ENCODE measurements at places on chromosomes 13 and 19.
A peak's percentile ranks its signal among the peaks of the same experiment; 100 is the strongest.

DNA sequence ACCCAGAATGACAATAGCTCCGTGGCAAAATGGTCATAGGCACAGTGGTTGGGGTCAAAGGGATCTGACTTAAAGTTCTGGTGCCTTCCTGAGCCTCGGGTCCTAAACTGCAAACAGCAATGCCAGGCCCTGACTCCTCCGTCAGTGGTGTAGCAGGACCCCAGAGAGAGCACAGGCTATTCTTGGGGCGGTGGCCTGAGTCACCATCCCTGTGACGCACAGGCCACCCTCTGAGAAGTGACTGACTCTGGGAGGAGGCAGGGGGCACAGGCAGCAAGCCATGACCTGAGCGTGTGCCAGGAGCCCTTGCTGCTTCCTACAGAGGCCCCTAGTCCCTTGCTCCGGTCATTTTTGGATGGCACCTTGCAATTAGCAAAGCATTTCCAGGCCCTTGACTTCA, 18.7 kb downstream of the PLVAP start:
- DNase-seq: no peak

DNA sequence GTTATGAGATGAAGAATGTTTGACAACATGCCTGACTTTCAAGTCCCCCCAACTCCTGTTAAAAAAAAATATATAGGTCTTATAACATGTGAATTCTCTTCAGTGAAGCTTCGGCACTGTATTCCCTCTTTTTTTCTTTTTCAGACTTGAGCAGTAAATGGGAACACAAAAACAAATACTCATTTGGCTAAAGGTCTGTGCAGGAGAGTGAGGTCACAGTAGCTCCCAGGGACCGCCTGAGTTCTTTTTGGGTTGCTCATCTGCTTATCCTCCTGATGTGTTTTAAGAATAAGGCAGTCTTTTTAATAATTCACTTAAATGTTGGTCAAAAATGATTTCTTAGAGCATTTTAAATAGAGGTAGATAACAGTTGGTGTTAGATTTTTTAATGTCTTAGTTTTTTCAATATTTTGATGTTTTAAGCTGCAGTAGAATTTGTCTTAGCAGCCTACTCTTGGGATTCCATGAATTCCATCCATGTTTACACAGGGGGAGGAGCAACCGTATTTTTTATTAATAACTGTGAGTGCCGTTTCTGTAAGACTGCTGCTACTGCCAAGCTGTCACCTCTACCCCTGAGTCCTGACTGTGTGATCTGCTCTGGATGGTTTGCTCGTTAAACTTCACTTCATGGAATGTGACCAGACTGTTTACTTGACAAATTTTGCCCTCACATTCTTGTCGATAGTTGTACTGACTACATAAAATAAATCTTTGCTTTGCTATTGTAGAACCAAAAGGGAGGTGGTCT, 14.9 kb downstream of the HNRNPM start:
- no peak for DNase-seq

DNA sequence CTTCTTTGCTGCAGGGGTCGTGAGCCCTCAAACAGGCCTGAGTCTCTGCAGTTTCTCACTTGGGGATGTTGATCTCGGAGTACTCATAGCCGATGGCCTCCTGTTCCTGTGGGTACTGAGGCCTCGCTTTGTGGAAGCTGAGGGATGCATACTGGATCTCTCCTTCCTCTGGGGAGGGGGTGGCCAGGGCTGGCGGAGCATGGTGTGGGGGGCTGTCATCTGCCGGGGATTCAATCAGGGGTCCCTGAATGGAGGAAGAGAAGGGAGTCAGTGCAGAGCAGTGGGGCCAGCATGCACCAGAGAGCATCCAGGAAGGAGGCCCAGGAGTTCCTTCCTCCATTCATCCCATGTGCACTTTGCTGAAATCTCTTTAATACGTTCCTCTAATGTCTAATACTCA, 10.0 kb downstream of the SIGLEC12 start:
- DNase-seq: no peak

DNA sequence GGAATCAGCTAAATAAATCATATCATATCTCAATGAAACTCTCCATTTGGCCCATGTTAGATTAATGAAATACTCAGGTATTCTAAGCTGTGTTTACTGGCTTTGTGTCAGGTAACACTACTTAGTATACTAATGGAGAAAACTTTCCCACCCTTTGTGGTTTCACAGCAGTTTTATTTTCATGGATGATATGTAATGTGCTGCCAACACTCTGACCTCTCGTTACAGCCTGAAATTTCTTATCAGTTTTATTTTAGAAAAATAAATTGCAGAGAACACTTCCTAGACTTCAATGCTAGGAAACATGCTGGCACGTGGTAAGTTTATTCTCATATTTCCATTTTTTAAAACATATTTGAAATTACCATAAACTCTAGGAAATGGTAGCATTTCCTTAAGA, 758.9 kb downstream of the LIG4 start:
- DNase-seq: no peak

GRCh38 chr13:73403355-73404120, 344.7 kb downstream of the KLF5 start:
- DNase-seq: no peak

- no peak for DNase-seq
Measured at GRCh38 chr19:39970425-39970674, 615 bp upstream of the PSMC4 start.

GRCh38 chr13:48782429-48782840, 128.7 kb downstream of the CYSLTR2 start:
- DNase-seq: no peak

- peak; percentile 3 for DNase-seq
Measured at GRCh38 chr19:24074720-24075454, 12.1 kb upstream of the ZNF254 start.

DNA sequence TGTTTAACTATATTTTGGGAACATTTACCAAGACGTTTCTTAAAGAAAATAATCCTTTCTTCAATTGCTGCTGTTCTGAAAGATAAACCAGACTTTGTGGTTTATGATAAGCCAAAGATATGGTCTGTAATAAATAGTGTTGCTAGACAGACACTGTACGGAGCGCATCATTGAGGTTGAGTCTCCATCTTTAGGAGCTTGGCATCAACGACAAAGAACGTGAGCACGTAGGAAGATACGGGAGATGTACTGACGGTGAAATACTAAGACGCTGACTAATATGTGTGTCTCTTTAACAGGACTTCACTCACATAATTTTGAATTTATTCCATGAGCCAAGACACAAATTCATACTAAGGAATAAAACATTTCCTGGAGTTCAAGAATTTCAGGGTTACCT, 16.2 kb downstream of the TEX29 start:
- DNase-seq: no peak

GRCh38 chr19:47093841-47094240, 19.7 kb downstream of the ZC3H4 start:
- no peak for DNase-seq

- DNase-seq: no peak
Measured at GRCh38 chr13:113147206-113147605, 11.2 kb upstream of the PROZ start.

GRCh38 chr13:51033421-51034185, 77.5 kb downstream of the C13orf42 start:
- DNase-seq: no peak

- DNase-seq: no peak
Measured at GRCh38 chr19:49696115-49696514, 5.2 kb downstream of the CPT1C start.

- no peak for DNase-seq
Measured at GRCh38 chr13:52903320-52903719, 54.9 kb upstream of the PCDH8 start.

GRCh38 chr19:2113439-2114211, 16.9 kb downstream of the IZUMO4 start:
- no peak for DNase-seq

Measured in CD14-positive monocyte (primary cell).